ENCODE measurements at places on chromosomes 12 and 14.

DNA sequence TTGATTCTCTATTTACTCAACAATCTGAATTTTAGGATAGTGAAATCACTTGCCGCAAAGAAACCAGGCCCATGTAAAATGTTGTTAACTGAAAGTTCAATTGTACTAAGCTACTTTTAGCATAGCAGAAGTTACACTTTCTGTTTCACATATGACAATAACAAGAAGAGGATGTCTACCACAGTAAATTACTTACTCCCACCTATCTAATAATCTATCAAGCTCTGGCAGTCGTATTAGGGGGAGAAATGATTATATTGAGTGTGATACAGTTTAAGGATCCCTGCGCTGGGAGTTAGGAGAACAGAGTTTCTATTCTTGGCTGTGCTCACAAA, 66.5 kb upstream of the CAND1 start:
- DNase-seq, result no peak

DNA sequence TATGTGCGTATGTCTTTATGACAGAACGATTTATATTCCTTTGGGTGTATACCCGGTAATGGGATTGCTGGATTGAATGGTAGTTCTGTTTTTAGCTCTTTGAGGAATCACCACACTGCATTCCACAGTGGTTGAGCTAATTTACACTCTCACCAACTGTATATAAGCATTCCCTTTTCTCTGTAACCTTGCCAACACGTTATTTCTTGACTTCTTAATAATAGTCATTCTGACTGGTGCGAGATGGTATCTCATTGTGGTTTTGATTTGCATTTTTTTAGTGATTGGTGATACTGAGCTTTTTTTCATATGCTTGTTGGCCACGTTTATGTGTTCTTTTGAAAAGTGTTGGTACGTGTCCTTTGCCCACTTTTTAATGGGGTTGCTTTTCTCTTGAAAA, 49.7 kb downstream of the FRS2 start:
- DNase-seq, result no peak

GRCh38 chr14:105622329-105622955, 96.1 kb downstream of the TMEM121 start:
- no peak for DNase-seq

- DNase-seq, result no peak
Observed at GRCh38 chr14:31410048-31410650, 10.2 kb downstream of the HEATR5A start.

DNA sequence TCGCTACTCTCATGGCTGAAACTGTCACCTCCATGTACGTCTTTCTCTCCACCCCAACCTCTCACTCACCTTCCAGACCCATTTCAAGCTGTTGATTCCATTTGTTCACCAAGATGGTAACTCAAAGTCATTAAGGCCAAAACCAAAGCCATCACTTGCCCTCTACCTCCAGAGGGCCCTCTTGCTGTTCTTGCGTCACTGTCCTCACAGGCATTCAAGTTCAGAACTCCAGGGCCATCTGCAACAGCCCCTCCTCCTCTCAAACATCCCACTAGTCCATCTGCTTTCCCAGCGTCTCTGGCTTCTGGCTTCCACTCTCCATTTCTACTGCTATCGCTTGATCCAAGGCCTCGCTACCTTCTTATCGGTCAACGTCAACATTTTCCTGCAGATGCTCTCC, 74.5 kb downstream of the VWF start:
- DNase-seq, result no peak

DNA sequence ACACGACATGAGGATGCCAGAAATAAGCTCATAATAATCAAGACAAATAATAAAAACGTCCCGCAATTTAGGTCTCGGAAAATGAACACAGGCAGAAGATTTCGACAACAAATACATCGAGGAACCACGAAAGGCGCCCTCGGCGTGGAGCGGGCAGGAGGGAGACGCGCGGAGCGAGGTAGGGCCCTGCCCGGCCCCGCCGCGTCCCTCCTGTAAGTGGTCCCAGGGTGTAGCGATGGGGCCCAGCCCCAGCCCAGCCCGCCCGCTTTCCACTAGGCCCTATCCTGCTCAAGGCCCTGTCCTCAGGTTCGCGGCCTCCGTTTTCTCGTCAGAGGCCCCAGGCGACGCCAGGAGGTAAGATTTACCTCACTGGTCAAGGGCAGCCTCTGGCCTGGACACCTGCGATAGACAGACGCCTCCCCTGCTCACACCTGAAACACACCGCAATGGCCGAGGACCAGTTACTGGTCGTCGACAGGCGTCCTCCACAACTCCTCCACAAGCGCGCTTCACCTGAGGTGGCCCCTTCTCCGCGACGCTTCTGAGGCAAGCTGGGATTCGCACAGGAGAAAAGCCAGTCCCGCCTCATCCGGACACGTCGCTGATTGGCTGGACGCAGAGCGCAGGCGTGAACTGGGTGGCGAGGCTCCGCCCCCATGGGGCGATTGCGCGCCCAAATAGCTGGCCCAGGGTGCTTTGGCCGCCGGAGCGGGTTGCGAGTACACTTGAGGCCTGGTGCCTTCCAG, at the start of gene SYCP3:
TSS of gene SYCP3 (minus strand) at position 543 of the 746 bp plus-strand sequence. CDS start 1,527 bp downstream, outside the sequence.
- DNase-seq, result no peak

DNA sequence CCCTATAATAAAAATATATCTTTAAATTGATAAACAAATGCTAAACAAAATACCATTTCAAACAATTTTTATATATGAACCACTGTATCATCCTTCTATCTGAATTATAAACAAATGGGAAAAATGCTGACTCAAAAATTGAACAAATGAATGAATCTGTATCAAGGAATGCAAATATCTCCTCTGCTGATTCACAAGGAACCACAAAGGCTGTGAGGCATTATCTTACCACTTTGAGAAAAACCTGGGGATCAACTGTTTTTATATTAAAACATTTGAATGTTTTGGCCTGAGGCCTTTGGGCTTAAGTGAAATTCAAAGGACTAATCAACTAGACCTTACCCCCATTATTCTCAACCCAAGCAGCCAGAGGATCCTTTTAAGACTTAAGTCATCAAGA, 86.3 kb downstream of the EML5 start:
- no peak for DNase-seq

- DNase-seq, result no peak
Observed at GRCh38 chr12:82475211-82475610, 116.9 kb downstream of the METTL25 start.

DNA sequence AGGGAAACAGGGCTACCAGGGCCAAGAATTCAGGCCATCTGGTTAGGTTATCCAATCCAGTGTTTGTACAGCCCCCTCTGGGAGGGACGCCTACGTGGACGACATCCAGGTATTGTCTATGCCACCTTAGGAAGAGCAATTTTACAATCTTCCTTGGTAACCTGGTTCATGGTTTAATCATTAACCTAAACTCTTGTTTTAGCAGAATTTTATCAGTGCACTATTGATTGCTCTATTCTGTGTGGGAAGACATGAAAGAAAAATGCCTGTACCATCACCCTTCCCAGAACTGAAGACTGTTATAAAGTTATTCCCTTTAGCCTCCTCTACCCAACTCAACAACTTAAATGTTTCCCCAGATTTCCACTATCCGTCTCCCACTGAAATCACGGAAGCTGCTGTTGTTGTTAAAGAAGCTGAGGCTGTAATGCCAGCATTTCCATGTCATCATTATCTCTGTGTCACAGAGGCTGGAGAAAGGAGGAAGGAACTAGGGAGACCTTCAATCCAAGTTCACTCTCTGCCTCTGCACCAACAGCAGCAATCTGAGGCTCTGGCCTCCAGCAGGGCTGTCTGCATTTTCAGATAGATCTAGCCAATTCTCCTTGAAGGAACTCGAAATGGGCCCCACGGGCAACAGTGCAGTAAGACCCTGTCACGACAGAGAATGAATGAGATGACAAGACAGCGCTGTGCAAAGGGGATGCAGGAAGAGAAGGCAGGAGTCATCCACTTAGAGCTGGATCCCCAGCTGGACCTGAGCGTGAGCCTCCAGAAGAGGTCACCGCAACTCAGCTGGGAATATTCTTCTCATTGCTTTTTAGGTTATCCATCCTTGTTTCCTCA, 183.4 kb upstream of the GZMB start:
- DNase-seq, result no peak

Measured in brain pericyte (primary cell).